ENCODE measurements at places on chromosomes 5 and 9. TPM values are rescaled to one million over a fixed set of nuclear protein-coding genes. Genes with fewer than 3 reads are reported as not detected.

- H3K4me1 ChIP-seq = no peaks in the 10 kb centered on the region
- no peak for DNase-seq
- no peak overlapping the region for H3K4me3 ChIP-seq
- no peak overlapping the region for H3K27ac ChIP-seq
- no peaks in the 10 kb centered on the region for H3K27me3 ChIP-seq
- no peaks in the 10 kb centered on the region for H3K36me3 ChIP-seq
Observed at GRCh38 chr9:8419596-8420275, 620.2 kb upstream of the DMAC1 start.

DNA sequence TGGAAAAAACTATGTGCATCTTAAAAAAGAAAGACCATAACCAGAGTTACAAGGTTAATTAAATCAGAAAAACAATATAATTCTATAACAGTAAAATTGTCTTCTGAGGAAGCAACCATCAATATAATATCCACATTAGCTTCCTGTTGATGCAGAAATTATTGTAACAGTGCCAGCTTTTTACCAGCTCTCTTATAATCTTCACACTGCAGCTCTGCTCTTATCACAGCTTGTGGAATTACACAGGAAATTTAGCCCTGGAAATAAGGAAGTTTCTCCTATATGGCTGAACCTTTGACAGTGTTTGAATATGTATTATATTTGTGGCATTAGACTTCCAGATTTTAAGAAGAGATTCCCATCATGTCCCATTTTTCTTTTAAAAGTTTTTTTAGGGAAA lies 49.1 kb upstream of the TEK start:
- H3K4me3 ChIP-seq = no peak overlapping the region
- DNase-seq = no peak
- no peaks in the 10 kb centered on the region for H3K27me3 ChIP-seq
- H3K36me3 ChIP-seq = peaks cover 27% of the 10 kb centered on the region
- no peaks in the 10 kb centered on the region for H3K4me1 ChIP-seq

- H3K36me3 ChIP-seq = peaks cover 7% of the 10 kb centered on the region
- peak; percentile 31 for DNase-seq
- peaks cover 18% of the 10 kb centered on the region for H3K4me1 ChIP-seq
- no peak overlapping the region for H3K4me3 ChIP-seq
- H3K27ac ChIP-seq = no peak overlapping the region
Observed at GRCh38 chr9:27451207-27451797, 72.8 kb upstream of the IFNK start.

DNA sequence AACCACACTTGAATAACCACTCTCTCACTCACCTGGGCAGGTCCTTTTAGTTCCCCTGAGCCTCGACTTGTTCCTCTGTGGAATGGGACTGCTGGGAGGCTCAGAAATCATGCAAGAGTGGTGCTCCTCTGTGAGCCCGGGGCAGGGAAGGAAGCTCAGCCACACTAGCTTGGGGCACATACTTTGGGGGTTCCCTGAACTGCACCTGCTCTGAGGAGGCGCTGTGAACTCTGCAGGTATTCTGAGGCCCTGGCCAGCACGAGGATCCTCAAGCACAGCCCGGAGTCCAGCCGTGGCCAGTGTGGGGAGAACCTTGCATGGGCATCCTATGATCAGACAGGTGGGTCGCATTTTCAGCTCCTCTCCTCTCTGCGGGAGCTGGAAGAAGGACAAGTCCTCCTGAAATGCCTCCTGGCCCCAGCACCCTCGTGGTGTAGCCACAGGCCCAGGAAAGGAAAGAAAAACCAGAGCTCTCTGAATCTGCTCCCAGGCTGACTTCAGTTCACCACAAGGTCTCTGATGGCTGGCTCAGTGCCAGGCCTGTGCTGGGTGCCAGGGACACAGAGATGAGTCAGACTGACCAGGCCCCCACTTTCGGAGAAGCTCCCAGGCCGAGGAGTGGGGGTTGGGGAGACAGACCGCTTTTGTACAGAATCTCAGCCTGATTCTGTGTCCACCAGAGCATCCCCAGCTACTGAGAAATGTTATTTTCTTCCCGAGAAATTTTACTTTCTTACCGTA lies 11.9 kb downstream of the GLIPR2 start:
- peak overlapping the region; percentile 88 for H3K27ac ChIP-seq
- no peaks in the 10 kb centered on the region for H3K27me3 ChIP-seq
- peaks cover 11% of the 10 kb centered on the region for H3K36me3 ChIP-seq
- peak; percentile 99 for DNase-seq
- peaks cover 90% of the 10 kb centered on the region for H3K4me1 ChIP-seq
- H3K4me3 ChIP-seq = no peak overlapping the region

GRCh38 chr5:78404682-78405293 lies 44.4 kb downstream of the SCAMP1 start:
- H3K4me3 ChIP-seq = no peak overlapping the region
- H3K4me1 ChIP-seq = no peaks in the 10 kb centered on the region
- H3K27ac ChIP-seq = no peak overlapping the region
- no peak for DNase-seq
- H3K36me3 ChIP-seq = no peaks in the 10 kb centered on the region

DNA sequence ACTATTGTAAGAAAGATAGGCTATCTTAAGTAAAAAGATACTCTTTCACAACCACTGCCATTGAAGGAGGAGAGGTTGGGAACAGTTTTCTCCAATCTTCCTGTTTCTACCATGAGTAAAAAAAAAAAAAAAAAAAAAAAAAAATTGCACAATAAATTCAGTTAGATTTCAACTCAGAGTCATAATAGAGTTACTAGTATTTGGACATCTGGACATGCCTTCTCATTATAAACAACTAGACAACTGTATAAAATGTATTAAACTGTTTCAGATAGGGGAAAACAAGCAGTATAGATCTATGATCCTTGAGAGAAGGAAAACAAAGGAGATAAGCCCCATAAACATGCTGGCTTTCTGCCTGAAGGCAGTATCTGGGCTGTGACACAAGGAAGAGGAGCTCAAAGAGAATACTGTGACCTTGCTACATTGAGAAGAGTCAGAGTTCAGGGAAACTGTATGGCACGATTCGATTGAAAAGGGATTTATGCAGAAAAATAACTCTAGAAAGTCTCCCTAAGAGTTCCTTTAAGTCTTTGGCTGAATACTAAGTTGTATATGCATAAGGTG lies 249.2 kb upstream of the POU5F2 start:
- no peaks in the 10 kb centered on the region for H3K4me1 ChIP-seq
- no peak overlapping the region for H3K27ac ChIP-seq
- no peaks in the 10 kb centered on the region for H3K27me3 ChIP-seq
- no peaks in the 10 kb centered on the region for H3K36me3 ChIP-seq

DNA sequence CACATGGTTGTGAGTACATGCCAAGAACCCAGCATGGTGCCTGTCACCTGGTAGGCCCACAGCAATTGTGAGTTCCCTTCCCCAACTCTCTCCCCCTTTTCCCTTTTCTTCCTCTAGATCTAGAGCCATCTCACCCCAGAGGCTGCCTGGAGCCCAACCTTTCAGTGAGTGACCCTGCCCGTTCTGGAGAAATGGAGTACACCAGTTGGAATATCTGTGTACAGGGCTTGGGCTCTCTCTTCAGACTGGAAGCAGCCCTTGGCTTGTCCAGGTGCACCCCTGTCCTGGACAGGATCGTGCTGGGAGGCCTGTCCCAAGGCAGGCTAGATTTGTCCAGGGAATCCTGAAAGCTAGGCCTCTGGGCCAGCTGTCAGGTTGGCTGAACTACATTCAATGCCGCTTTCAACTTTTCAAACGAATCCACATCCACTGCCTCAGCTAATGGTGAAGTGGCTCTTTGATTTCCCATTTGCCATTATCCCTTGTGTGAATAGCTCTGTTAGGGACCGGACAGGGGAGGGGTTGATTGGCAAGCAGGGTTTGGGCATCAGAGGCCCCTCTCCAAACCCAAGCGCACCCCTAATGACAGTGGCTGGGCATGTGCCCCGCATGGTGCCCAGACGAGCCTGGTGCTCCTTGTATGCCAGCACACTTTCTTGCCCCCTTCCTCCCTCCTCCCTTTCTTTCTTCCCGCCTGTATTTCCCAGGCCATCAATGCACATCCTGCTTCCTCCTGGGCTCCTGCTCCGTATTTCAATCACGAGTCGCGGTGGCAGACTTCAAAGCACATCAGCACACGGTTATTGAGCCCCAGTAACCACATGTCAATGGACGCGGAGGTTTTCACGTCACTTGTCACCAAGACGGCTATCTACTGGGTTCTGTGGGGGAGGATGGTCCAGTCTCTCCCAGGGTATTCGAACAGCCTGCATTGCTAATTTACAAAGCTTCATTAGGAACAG lies 211.2 kb downstream of the DAB2IP start:
- H3K27me3 ChIP-seq = no peaks in the 10 kb centered on the region
- H3K27ac ChIP-seq = no peak overlapping the region
- H3K4me1 ChIP-seq = peaks cover 12% of the 10 kb centered on the region

GRCh38 chr9:21294364-21294774 lies 10.7 kb downstream of the IFNA5 start:
- H3K27ac ChIP-seq = no peak overlapping the region
- H3K4me3 ChIP-seq = no peak overlapping the region
- no peaks in the 10 kb centered on the region for H3K27me3 ChIP-seq
- H3K36me3 ChIP-seq = no peaks in the 10 kb centered on the region
- H3K4me1 ChIP-seq = no peaks in the 10 kb centered on the region

GRCh38 chr5:80961376-80962281 lies 1.5 kb downstream of the RASGRF2 start:
- H3K27me3 ChIP-seq = no peaks in the 10 kb centered on the region
- no peak for DNase-seq
- no peaks in the 10 kb centered on the region for H3K36me3 ChIP-seq
- H3K4me3 ChIP-seq = peak overlapping the region; percentile 49
- H3K27ac ChIP-seq = peak overlapping the region; percentile 73

- H3K36me3 ChIP-seq = no peaks in the 10 kb centered on the region
- H3K4me3 ChIP-seq = peak overlapping the region; percentile 21
- H3K4me1 ChIP-seq = peaks cover 79% of the 10 kb centered on the region
- peak; percentile 87 for DNase-seq
- peaks cover 97% of the 10 kb centered on the region for H3K27me3 ChIP-seq
Observed at GRCh38 chr9:77016526-77017504, 2.6 kb upstream of the FOXB2 start.

DNA sequence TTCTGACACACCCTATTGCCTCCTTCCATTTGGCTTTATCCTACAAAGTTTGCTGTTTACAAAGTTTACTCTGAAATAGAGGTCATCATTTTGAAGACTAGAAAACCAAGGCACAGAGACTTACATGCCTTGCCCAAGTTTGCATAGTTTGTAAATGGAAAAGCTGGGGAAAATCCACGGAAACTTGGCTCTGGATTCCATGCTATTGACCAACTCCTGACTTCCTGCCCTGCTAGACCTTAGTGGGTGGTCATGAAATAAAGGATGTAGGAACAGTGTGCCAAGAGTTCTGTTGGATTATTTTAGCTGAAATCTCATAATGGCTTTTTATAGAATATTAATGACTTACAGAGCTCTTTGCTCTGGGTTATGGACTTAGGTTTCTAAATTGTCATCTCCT lies 69.5 kb downstream of the GRIA1 start:
- H3K27me3 ChIP-seq = no peaks in the 10 kb centered on the region
- DNase-seq = no peak
- no peak overlapping the region for H3K27ac ChIP-seq
- H3K36me3 ChIP-seq = no peaks in the 10 kb centered on the region
- no peaks in the 10 kb centered on the region for H3K4me1 ChIP-seq
- no peak overlapping the region for H3K4me3 ChIP-seq

- no peaks in the 10 kb centered on the region for H3K4me1 ChIP-seq
- DNase-seq = no peak
- no peak overlapping the region for H3K4me3 ChIP-seq
- no peaks in the 10 kb centered on the region for H3K27me3 ChIP-seq
Observed at GRCh38 chr5:39898731-39899130, 474.0 kb upstream of the DAB2 start.

DNA sequence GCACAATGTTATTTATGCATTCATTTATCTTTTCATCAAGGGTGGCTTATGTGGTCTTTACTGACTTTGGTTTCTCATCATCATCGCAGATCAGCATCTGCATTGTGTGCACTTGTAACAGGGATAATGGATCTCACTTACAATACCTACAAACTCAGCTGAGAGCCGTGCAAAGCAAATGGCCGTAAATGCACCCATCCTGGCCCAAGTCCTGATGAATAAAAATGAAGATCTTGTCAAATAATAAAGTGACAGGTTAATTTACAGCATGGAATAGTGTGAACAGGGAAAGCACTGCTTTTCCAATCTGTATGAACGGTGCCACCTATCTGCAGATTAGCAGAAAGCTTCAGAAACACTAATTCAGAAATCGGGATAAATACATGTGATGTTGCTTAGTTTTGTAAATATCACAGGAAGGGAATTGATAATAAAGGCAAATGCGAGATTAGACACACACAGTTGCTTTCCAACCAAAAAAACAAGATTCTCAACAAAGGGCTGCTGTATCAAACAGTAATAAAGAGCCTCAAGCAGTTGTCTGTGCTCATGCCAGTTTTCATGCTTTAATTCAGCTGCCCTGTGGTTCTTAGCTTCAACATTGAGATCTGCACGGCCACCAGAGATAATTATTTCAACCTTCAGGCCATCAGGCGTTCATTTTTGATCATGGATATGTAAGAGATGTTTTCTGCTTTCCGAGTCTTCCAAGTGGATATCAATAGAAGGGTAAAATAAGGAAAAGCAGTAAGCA lies 153.4 kb upstream of the POU5F2 start:
- peaks cover 12% of the 10 kb centered on the region for H3K4me1 ChIP-seq
- no peak for DNase-seq
- no peaks in the 10 kb centered on the region for H3K27me3 ChIP-seq
- H3K36me3 ChIP-seq = no peaks in the 10 kb centered on the region
- no peak overlapping the region for H3K4me3 ChIP-seq
- no peak overlapping the region for H3K27ac ChIP-seq

DNA sequence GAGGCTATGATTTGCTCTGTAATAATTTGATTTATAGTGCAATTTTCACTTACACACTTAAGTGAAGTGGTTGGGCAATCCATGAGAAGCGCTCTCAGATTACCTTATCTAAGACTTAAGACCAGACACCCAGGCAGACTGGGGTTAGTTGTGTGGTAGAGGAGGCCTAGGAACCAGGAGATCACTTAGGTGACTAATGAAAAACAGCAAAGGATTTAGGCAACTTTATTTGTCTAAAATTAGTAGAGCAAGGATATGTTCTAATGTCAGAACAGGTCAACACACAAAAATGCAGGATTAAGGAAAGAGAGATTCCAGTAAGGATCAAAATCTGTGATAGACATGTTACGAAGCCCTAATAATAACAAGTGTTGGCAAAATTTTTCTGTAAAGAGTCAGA lies 913.8 kb downstream of the TLE1 start:
- H3K4me1 ChIP-seq = no peaks in the 10 kb centered on the region
- no peaks in the 10 kb centered on the region for H3K36me3 ChIP-seq
- no peaks in the 10 kb centered on the region for H3K27me3 ChIP-seq
- H3K4me3 ChIP-seq = no peak overlapping the region
- DNase-seq = no peak

- DNase-seq = no peak
- no peaks in the 10 kb centered on the region for H3K27me3 ChIP-seq
- no peaks in the 10 kb centered on the region for H3K36me3 ChIP-seq
- H3K4me3 ChIP-seq = no peak overlapping the region
Observed at GRCh38 chr5:8813180-8813579, 732.7 kb downstream of the SEMA5A start.

- H3K4me1 ChIP-seq = peaks cover 10% of the 10 kb centered on the region
- H3K27ac ChIP-seq = no peak overlapping the region
- no peaks in the 10 kb centered on the region for H3K27me3 ChIP-seq
- peak; percentile 88 for DNase-seq
- no peak overlapping the region for H3K4me3 ChIP-seq
Observed at GRCh38 chr5:79845448-79846197, 145.4 kb downstream of the MTX3 start.

Gene ADAMTS12
- 6.0 TPM for total RNA-seq

Gene SLC22A5
- 6.2 TPM for total RNA-seq

Gene MYOZ3
- total RNA-seq = not detected

Gene ADAMTSL1
- 150 TPM for total RNA-seq

Gene GDA
- not detected for total RNA-seq

Gene NR5A1
- total RNA-seq = not detected

Gene FAM151B
- 2.3 TPM for total RNA-seq

Gene INSYN2B
- not detected for total RNA-seq

Gene C5orf52
- total RNA-seq = not detected

Gene SLC23A1
- total RNA-seq = not detected

Gene MARVELD2
- 1.0 TPM for total RNA-seq

Gene HMCN2
- total RNA-seq = 13.3 TPM

Gene GALNT12
- 15.5 TPM for total RNA-seq
